ENCODE measurements at places on chromosomes 5 and 9.

- DNase-seq = no peak
Observed at GRCh38 chr5:172448999-172449398, 5.3 kb downstream of the SH3PXD2B start.

DNA sequence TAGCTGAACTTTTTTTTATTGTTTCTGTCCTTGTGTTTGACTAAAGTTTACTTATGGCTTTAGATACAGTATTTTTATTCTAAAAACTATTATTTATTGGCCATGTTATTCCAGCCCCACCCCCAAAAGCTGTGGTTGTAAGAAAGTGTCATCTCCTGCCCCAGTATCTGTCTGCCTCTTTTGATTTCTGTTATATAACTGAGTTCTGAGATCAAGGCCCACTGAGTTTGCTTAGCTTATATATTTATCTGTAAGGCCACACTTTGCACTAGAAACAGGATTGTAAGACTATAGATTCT lies 116.8 kb upstream of the TNFAIP8 start:
- no peak for DNase-seq

GRCh38 chr5:176781638-176782570 lies 28.5 kb upstream of the UNC5A start:
- DNase-seq = no peak

- no peak for DNase-seq
Observed at GRCh38 chr9:99516657-99517049, 294.6 kb downstream of the SEC61B start.

DNA sequence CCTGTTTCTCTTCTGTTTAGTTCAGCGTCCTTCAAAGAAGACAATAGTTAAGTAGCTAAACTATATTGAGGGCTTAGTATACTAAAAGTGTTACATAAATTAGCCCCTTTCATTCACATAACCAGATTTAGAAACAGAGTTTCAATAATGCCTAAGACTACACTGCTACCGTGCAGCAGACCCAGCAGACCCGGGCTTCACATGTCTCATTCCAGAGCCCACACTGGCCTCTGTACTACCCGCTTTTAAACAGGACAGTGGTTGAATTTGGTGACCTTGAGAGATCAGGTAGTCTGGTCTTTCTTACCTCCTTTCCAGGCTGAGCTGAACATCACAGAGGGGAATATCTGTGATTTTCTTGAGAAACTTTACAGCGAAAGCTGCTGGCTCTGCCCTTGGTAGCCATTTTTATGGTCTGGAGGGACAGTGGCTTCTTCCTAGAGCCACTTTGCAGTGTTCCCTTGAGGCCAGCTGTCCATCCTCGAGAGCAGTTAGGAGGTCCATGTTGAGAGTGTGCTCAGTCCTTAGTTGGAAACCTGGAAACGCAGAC lies 56.5 kb downstream of the SLC22A5 start:
- no peak for DNase-seq

DNA sequence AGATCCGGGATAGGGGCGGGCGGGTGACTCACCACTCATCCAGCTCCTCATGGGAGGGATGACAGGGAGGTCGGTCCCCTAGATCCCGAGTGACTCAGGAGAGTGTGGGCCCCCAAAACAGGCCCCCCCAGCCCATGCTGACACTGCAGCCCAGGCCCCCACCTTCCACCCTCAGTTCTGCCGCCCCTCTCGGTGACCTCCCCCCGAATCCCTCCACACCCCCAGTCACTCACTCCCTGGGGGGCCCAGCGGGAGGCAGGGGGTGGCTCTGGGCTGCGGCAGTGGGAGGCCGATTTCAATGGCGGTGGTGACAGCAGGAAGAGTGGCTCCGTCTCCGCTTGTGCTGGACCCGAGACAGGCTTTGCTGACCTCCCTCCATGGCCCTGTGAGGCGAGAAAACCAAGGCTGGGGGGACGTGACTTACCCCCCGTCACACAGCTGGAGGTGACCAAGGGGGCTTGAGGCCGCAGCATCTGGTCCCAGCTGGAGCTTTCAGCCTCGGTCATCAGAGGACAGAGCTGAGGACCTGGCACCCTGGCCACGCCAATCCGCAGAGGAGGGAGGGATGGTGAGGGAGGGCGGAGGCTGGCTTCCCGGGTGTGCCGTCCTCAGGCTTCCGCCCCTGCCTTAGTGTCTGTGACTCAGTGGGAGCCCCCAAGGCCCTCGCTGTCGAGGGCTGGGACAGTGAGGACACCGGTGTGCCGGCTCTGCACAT lies 9.0 kb downstream of the GPSM1 start:
- DNase-seq = no peak

DNA sequence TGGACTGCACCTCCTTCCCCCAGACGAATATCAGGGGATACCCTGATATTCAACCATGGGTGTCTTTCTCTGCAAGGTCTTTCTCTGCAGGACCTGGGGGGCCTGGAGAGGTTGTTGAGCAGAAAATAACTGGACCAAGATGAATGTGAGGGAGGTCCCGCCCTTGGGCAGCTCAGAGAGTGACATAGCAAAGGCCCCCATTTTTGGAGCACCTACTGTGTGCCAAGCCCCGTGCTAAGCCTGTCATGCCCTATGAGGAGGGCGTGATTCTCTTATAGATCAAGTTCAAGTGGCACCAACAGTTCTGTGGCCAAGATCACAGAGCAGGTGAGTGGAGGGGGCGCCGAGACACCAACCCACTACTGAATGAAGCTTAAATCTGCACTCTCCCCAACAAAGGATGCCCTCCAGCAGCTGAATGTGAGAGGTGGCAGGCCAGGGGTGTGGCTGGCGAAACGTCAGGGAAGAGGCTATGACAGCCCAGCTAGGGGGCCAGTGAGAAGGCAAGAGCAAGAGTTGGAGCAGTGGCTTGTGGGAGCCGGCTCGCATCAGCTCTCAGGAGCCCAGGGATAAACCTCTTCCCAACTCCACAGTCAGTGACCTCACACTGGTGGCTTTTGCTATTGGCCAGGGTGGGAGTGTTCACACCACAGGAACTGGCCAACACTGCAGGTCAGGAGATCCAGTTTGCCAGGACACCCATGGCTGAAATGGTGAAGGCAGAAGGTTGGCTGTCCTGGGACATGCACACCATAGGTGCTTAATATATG lies 5.3 kb downstream of the SARDH start:
- no peak for DNase-seq

GRCh38 chr9:132169672-132170392 lies 8.0 kb downstream of the NTNG2 start:
- no peak for DNase-seq

- no peak for DNase-seq
Observed at GRCh38 chr5:170704417-170705192, 78.9 kb upstream of the GABRP start.

DNA sequence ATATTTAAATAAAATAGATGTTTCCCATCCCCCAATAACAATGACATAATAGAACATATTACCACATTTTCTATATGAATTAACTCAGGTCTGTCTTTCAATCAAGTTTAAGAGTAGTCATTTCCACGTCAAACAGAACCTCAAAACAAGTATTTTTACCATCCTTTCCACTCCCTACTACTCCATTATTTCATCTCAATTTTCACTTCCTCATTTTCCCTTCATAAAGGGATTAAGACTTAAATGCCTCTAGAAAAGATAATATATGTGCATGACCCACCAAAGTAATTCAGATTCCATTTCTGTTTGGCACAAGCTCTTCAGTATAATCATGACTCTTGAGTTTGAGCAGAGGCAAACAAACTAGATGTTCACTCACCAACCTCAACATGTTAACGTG lies 40.4 kb downstream of the ELOVL7 start:
- no peak for DNase-seq

DNA sequence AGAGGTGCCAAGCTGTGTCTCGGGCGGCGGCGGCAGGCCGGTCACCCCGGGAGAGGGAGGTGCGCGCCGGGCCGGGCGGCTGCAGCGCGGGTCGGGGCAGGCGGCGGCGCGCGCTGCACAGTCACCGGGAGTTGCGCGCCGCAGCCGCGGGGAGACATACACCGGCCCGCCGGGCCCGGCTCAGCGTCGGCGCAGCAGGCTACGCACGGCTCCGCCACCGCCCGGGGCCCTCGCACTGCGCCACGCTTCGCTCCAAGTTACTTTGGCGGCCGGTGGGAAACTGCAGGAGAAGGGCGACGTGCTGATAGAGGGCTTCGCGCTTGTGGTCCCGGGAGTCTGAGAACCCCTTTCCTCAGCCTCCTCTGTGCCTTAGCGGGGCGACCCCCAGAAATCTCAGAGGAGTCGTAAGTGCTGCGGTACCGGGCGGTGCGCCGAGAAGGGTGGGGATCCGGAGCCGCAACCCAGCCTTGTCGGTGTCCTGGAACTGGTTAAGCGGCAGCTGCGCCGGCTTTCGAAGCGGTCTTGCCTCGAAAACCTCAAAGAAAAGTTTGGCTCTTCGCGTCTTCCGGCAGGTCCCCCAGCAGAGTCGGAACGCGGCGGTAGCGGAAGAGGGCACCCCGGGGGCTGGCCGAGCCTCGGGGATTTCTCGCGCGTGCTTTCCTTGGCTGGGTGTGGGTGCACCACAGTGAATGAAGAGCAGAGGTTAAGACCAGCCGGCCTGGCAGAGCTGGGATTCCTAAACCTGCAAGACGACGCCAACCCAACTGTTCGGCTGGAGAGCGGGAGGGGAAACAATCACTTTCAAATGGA lies at the start of gene EFNA5:
TSS of gene EFNA5 (minus strand) at position 6 of the 810 bp plus-strand sequence.
- DNase-seq = peak; percentile 5

GRCh38 chr9:133600739-133601138 lies 8.4 kb downstream of the FAM163B start:
- no peak for DNase-seq

GRCh38 chr5:131635684-131636572 lies 899 bp upstream of the RAPGEF6 start:
- DNase-seq = no peak

- no peak for DNase-seq
Observed at GRCh38 chr5:83731638-83732037, 11.0 kb upstream of the HAPLN1 start.

DNA sequence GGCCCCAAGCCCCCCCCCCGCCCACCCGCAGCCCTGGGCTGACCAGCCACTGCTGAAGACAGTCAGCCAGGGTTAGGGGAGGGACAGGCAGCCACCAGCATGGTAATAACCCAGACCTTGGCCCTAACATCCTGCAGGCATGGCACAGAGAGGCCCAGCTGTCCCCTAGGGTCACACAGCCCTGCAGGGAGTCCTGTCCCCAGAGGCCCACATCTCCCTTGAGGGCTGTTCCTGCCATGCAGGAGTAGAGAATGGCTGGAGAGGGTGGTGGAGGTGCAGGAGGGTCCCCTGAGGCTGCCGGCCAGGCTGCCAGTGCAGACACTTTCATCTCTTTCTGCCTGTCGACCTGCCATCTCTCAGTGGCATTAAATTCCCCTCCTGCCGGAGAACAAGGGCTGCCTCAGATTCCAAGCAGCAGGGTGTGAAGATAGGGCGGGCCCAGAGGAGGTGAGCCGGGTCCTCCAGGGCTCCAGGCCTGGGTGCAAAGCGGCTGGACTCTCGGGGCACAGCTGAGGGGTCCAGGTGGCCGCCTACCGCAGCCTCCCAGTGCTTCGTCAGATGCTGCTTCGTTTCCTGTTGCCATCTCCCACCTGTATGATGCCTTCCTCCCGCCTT lies 40.0 kb downstream of the CXXC5 start:
- no peak for DNase-seq

DNA sequence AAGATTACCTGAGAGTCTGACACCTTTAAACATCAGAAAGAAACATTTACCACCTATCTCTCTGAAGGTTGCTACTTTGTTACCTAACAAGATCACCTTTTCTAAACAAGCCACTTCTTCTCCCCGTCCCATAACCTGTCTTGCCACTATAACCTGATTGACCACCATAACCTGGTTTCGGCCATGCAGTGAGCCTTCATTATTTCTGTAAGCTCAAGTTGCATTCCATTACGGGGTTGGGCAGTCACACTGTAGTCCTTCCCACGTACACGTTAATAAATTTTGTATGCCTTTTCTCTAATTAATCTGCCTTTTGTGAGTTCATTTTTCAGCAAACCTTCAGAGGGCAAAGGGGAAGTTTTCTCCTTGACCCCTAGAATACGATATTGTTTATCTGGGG lies 28.0 kb upstream of the CCNG1 start:
- DNase-seq = no peak

DNA sequence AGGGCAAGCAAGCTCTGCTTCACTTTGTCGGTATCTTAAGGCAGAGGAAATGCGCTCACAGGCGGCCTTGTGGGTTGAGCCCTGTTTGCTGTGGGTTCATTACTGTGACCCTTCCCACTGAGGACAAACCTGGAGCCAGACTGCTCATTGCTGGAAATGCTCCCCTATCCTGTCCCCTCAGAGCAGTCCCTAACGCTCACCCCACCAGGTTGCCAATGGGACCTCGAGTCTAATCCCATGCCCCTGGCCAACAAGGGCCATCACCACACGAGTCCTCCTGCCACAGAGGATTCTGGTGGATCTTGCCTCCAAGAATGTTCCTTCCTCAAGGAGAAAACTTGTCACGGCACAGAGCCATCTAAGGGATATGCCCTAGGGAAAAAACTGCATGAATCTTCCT lies 14.6 kb downstream of the IPPK start:
- DNase-seq = no peak

DNA sequence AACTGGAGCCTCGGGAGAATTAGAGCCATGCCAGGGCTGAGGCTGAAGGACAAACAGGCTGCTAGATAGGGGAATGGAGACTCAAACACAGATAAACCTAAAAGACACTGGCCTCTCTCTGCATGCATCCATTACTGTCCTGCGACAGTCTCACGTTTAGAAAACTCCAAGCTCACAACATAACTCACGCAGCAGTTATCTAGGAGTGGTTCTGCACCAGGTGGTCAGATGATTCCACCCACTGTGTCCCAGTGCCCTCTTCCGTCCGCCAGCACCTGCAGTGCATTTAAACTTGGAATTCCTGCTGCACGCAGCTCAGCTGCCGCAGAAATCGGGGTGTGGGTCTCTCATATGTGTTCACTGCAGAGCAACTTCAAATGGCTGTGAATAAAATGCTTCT lies 272.6 kb upstream of the IRX2 start:
- DNase-seq = no peak

DNA sequence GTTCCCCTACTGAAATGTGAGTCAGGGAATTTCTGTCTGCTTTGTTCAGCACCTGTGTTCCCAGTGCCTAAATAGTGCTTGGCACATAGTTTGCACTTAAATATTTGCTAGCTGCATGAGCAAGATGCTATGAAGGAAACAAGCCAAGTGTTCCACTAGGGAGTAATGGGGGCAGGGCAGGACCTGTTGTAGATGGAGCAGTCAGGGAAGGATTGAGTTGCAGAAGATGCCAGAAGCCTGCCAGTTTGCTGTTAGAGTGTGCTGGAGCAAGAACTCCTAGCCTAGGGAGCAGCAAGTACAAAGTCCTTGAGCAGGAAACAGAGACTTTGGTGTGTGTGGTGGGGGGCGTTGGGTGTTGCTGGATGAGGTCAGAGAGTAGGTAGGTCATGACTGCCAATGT lies 87.5 kb downstream of the DAB2IP start:
- no peak for DNase-seq

DNA sequence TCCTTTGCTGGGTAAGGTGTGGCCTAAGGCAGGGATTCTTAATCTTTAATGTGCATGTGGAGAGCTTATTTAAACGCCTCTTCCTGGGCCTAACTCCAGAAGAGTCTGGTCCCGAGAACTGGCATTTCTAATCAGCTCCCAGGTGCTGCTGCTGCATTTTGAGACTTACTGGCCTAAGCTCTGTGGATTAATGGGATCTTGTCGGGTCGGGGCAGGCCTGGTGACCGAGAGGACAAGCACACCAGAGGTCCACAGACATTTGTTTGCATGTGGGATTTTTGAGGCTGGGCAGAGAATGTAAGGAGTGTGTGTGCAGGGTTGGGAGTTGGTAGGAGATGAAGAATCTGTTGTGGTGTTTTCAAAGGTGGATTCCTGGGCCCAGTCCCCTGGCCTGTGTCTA lies 95.0 kb upstream of the DAP start:
- DNase-seq = no peak

- no peak for DNase-seq
Observed at GRCh38 chr5:82347201-82347865, 69.2 kb upstream of the RPS23 start.
